ENCODE measurements at places on chromosomes 2 and 18.

DNA sequence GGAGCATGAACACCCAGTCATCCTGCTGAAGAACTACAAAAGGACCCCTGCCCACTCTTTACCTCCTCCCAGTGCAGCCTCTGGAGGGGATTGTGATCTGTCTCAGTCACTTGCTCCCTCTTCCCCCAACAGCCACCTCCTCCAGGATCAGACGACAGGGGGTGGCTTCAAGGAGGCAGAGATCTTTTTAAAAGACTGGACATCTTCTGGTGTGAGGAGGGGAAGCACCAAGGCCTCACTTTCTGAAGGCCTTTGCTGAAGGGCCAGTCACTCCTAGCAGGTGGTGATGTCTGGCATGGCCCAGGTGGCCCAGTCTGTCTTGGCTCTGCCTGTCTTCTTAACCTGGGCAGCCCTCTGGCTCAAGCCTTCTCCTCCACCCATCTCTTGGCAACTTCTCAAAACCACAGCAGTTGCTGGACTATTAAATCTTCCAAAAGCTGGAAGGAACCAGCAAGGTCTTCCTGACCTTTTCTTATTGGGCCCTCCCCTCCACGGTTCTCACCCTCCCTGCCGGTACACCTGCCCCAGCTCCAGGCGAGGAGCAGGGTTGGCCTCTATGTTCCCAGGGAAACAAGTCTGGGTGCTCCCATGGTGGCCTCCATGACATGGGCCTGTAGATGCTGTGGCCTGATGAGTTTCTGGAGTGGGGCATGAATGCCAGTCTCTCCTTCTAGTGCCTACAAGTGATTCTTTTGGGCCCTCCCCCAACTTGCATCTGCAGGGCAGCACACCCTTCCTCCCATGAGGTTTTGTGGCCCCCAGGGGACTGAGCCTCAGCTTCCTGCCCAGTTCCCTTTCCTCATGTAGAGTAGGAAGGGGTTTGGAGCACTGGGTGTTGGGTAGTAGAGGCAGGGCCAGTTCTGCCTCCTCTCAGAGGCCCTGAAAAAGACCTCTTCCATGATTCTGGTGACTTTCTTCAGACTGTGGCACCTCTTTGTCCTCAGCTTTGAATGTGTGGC, 5.0 kb upstream of the ATP6V1B1 start:
- DNase-seq = no peak

GRCh38 chr2:24930768-24931167, 10.7 kb upstream of the ADCY3 start:
- DNase-seq = peak; percentile 34

GRCh38 chr2:119025013-119025412, 83.0 kb downstream of the MARCO start:
- peak; percentile 19 for DNase-seq

GRCh38 chr2:143193121-143193520, 63.9 kb downstream of the ARHGAP15 start:
- DNase-seq = peak; percentile 88

DNA sequence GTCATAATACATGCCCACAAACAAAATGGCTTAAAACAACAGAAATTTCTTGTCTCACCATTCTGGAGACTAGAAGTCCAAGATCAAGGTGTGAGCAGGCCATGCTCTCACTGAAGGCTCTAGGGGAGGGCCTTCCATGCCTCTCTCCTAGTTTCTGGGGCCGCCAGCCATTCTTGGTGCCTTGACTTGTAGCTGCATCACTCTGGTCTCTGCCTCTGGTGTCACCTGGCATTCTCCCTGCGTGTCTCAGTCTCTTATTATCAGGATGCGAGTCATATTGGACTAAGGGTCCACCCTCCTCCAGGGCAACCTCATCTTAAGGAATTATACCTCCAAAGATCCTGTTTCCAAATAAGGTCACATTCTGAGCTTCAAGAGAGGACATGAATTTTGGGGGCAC, 76.1 kb downstream of the KCNF1 start:
- DNase-seq = no peak

GRCh38 chr18:59344996-59345395, 14.1 kb downstream of the LMAN1 start:
- DNase-seq = no peak

DNA sequence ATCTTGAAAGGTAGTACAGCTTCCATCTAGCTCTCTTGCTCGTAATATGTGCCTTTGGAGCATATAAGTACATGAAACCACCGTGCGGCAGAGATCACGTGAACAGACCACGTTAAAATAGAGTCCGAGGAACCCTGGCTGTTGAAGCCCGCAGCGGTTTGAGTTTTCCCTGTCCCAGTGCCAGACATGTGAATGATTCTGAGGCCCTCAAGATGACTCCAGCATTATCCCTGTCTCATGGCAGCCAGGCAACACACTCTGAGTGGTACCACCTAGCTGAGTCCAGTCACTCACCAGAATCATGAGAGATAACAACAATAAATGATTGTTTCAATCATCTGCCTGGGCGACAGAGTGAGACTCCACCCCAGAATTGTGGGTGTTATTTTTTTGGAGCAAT, 21.6 kb upstream of the AAK1 start:
- DNase-seq = no peak

- no peak for DNase-seq
Observed at GRCh38 chr18:54239601-54240000, 15.1 kb upstream of the MBD2 start.

GRCh38 chr2:175205523-175205922, 24.0 kb upstream of the ATP5MC3 start:
- DNase-seq = no peak

GRCh38 chr2:193929131-193929530, 1727.9 kb upstream of the SLC39A10 start:
- DNase-seq = no peak

- no peak for DNase-seq
Observed at GRCh38 chr2:12605366-12605765, 111.4 kb upstream of the TRIB2 start.

DNA sequence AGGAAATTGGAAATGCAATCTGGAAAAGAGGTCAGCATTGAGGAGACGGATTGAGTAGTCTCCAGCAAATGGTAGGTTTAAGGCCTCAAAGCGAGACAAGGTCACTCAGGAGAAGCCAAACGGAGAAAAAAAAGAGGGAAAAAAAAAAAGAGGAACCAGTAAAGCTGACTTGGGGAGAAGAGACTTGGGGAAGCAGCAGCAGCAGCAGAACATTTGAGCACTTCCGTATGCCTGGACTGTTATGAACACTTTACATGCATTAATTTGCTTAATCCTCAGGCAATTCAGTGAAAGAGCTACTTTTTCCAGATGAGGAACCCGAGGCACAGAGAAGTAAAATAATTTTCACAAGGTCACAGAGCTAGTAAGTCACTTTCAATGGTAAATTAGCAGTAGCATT, 81.3 kb downstream of the OSBPL6 start:
- DNase-seq = no peak

DNA sequence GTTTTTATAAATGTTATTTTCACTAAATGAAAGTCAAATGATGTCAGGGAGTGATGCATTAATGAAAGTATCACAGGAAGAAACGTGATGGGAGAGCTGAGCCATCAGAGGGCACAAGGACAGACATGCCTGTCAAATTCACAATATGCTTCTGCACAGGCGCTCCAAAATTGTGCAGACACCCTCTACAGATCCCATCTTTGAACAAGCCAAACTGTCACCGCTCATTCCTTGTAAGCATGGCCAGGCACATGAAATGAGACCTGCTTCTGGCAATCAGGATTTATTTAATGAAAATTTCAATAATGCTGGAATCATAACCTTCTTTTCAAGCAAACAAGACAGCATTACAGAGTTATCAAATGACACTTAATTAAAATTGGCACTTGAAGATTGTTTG, 20.4 kb upstream of the FSHR start:
- no peak for DNase-seq

DNA sequence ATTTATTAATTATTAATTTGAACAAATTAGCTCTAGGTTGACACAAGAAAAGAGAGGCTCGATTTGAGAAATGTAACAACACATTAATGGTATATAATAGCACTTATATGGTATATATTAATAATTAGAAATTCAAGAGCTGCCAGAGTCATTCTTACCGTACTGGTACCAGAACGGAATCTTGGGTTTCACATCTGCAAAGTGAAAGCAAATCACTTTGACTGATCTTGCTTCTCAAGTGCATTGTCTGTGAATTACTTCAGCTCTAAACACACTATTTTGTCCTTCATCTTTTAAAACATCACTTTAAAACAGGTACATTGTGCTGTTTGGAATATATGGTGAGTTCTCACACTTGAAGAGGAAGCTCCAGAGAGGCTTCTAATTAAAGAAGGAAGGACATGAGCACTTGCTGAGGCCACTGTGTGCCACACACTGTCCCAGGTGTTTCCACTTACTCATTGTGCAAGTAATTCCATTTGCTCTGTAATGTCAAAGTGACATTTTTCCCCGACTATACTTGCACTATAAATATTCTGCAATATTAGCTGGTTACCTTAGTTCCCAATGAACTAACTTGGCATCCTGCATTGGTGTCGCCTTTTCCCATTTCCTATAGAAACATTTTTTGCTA, 85.8 kb downstream of the PLA2R1 start:
- DNase-seq = no peak

GRCh38 chr2:241161646-241162281, 11.5 kb downstream of the PPP1R7 start:
- peak; percentile 90 for DNase-seq

DNA sequence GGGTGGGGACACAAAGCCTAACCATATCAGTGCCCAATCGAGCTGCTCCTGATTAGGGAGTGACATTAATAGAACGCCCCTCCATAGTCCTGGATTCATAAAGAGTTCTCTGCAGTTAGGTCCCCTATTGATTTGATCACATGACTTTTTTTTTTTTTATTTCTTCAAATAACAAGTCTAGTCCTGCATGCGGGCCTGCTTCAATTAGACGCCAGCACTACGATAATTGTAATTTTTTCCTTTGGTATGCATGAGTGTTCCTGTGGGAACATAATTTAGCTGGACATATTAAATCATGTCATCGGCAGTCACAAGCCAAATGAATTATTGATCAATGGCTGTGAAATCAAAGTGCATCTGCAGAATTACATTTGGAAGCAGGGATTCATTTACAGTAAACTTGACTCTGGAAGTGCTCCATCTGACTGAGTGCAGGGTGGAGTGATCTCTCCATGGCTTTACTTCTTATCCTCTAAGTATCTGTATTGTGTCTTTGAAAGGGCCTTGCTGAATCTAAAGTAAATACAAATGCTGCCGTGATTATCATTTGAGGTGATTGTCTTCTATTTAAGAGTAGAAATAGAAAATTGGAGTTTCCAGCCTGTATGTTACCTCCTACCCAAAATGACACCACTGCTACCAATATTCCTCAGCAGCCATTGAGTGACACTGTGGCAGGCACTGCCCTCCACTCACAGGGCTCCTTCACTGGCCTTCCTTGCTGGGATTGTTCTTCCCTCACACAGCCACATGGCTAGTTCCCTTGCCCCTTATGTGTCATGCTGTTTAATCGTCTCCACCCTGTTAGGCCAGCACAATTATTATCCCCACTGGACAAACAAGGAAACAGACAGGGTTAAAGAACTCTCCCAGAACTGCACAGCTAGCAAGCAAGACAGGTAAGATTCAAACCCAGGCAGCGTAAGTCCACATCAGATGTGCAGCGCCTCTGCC, 337.4 kb upstream of the ID2 start:
- no peak for DNase-seq
